Progenitor cell of endocrine pancreas (in vitro differentiated cells): ENCODE measurements at places on chromosomes 3 and 15. TPM values are rescaled to one million over a fixed set of nuclear protein-coding genes. Genes with fewer than 3 reads are reported as not detected.
A peak's percentile ranks its signal among the peaks of the same experiment; 100 is the strongest.

DNA sequence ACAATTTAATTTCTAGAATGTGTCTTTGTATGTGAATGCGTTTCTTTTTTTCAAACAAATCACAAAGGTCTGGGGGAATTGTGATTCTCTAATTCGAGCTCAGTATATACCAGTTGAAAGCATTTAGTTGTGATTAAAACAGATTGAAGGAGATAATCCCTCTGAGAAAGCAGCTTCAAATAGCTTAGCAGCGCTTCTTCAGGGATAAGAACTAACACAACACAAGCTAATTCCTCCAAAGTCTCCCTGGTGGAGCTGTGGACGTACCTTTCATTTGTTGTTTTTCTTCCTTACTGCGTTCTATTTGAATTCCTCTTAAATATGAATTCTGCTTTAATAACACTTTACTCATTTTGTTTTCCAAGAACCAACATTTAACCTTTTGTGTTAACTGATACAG, 286.7 kb downstream of the ROBO2 start:
- H3K27ac ChIP-seq, result no peak overlapping the region
- peaks cover 8% of the 10 kb centered on the region for H3K36me3 ChIP-seq
- H3K27me3 ChIP-seq, result no peaks in the 10 kb centered on the region
- no peak overlapping the region for H3K4me3 ChIP-seq
- peaks cover 12% of the 10 kb centered on the region for H3K4me1 ChIP-seq

GRCh38 chr3:87052499-87053260, 61.7 kb upstream of the VGLL3 start:
- H3K36me3 ChIP-seq, result no peaks in the 10 kb centered on the region
- H3K27me3 ChIP-seq, result peaks cover 16% of the 10 kb centered on the region
- peak overlapping the region; percentile 44 for H3K4me3 ChIP-seq
- peak overlapping the region; percentile 63 for H3K27ac ChIP-seq
- no peaks in the 10 kb centered on the region for H3K4me1 ChIP-seq

GRCh38 chr3:197798863-197799262, 7.8 kb downstream of the LRCH3 start:
- peaks cover 1% of the 10 kb centered on the region for H3K36me3 ChIP-seq
- peaks cover 14% of the 10 kb centered on the region for H3K4me1 ChIP-seq
- H3K27me3 ChIP-seq, result no peaks in the 10 kb centered on the region
- DNase-seq, result no peak
- H3K27ac ChIP-seq, result peak overlapping the region; percentile 4

The RHCG gene
- not detected in 2 replicates for total RNA-seq

DNA sequence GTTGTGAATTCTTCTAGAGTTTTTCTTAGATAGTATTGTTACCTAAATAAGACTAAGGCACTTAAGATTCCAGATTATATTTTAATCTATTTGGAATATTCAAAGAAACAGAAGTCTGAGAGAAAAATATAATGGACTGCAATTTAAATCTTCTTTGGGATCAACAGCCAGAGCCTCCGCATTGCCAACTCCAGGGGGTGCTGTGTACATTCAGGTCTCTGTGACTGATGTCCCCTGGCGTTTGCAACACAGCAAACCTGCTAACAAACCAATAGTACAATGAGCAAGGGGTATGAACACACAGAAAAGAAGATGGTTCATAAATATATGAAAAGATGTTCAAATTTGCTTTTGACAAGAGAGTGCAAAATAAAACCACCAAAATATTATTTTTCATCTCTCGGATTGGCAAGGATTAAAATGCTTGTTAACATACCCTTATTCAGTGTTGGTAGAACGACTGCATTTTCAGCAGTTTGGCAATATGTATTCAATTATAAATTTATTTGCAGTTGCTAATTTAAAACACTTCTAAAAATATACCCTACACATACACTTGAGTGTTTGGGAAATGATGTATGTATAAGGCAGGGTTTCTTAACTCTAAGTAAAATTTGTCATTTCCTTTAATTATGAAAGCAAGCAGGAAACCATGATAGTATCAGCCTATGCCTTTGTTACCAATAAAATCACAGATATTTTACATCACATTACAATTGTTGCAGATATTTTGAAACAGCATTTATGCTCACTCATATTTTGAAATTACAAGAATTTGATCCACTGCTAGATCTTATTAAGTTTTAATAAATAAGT, 16.1 kb upstream of the TM4SF1 start:
- H3K27me3 ChIP-seq, result no peaks in the 10 kb centered on the region
- peaks cover 11% of the 10 kb centered on the region for H3K4me1 ChIP-seq
- no peak overlapping the region for H3K4me3 ChIP-seq
- H3K36me3 ChIP-seq, result peaks cover 3% of the 10 kb centered on the region

GRCh38 chr15:43868406-43868805, 41.6 kb downstream of the WDR76 start:
- H3K4me1 ChIP-seq, result no peaks in the 10 kb centered on the region
- no peak for DNase-seq
- no peak overlapping the region for H3K27ac ChIP-seq
- peaks cover 6% of the 10 kb centered on the region for H3K36me3 ChIP-seq

GRCh38 chr3:141379250-141379966, 11.1 kb downstream of the ZBTB38 start:
- H3K4me3 ChIP-seq, result no peak overlapping the region
- no peak overlapping the region for H3K27ac ChIP-seq
- peaks cover 3% of the 10 kb centered on the region for H3K27me3 ChIP-seq

DNA sequence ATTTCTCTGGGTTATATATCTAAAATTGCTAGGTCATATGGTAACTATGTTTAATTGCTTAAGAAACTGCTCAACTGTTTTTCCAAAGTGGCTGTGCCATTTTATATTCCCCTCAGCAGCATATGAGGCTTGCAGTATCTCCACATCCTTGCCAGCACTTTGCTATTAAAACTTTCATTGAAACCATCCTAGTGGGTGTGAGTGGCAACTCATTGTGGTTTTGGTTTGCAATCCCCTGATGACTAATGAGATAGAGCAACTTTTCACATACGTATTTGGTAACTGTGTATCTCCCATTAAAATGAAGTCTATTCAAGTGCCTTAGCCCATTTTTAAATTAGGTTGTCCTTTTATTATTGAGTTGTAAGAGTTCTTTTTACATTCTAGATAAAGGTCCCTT, 17.3 kb downstream of the KPNA1 start:
- no peak overlapping the region for H3K27ac ChIP-seq
- H3K4me3 ChIP-seq, result no peak overlapping the region
- peaks cover 1% of the 10 kb centered on the region for H3K4me1 ChIP-seq
- no peak for DNase-seq
- peaks cover 14% of the 10 kb centered on the region for H3K36me3 ChIP-seq

DNA sequence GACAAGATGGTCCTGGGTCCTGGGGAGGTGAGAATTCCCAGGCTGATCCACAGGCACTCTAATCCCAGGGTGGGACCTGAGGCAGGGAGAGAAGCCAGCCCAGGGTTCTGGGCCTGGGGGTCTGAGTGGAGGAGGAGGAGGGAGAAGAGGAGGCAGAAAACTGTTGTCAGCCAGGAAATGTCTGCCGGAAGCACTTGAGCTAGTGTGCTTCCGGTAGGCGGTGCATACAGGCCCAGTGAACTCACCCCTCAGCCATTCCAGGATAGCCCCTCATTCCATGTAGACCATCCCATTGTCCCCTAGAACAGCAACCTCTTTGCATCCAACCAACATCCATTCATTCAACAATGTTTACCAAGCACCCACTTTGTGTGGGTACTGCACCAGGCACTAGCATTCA, 47.9 kb upstream of the LCTL start:
- H3K36me3 ChIP-seq, result no peaks in the 10 kb centered on the region
- H3K4me1 ChIP-seq, result peaks cover 11% of the 10 kb centered on the region
- DNase-seq, result no peak
- peak overlapping the region; percentile 37 for H3K27ac ChIP-seq
- H3K4me3 ChIP-seq, result no peak overlapping the region

DNA sequence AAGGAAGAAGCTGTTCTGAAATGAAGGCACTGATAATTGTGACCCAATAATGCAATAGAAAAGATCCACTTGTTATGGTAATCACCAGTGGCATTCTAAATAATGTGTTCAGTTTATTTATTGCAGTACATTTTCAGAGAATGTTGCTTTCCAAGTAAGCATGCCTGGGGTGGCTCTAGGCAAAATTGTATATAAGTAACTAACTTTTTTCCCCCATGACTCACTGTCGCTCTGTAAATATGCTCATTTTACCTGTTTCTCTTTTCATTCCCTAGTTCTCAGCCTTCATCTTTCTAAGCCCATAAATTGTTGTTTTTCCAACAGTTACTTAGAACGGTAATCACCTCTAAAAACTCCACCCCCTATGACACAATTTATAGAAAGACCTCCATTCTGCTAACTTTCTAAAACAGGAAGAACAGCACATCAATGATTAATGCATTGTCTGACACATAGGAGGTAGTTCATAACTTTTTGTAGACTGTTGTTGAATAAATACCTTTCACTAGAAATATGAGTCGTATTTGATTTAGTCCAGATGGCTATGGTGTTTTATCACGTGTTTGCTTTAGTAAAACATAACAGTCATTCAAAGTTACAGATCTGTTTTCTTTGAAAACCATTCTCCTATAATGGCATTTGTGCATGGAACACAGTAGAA, 143.1 kb downstream of the LSAMP start:
- no peaks in the 10 kb centered on the region for H3K36me3 ChIP-seq
- H3K4me1 ChIP-seq, result peaks cover 5% of the 10 kb centered on the region
- no peak overlapping the region for H3K4me3 ChIP-seq
- H3K27me3 ChIP-seq, result no peaks in the 10 kb centered on the region
- no peak for DNase-seq

- H3K27ac ChIP-seq, result no peak overlapping the region
- H3K27me3 ChIP-seq, result no peaks in the 10 kb centered on the region
- no peak for DNase-seq
- H3K4me3 ChIP-seq, result no peak overlapping the region
These were observed 66.9 kb downstream of the SMAD3 start for GRCh38 chr15:67132276-67132675.

The RETNLB gene
- not detected in 2 replicates for total RNA-seq

- H3K36me3 ChIP-seq, result peaks cover 22% of the 10 kb centered on the region
- peaks cover 24% of the 10 kb centered on the region for H3K4me1 ChIP-seq
- no peaks in the 10 kb centered on the region for H3K27me3 ChIP-seq
- H3K4me3 ChIP-seq, result peak overlapping the region; percentile 81
- no peak for DNase-seq
- H3K27ac ChIP-seq, result peak overlapping the region; percentile 95
These were observed 795 bp upstream of the TCF12 start for GRCh38 chr15:56917652-56918045.

DNA sequence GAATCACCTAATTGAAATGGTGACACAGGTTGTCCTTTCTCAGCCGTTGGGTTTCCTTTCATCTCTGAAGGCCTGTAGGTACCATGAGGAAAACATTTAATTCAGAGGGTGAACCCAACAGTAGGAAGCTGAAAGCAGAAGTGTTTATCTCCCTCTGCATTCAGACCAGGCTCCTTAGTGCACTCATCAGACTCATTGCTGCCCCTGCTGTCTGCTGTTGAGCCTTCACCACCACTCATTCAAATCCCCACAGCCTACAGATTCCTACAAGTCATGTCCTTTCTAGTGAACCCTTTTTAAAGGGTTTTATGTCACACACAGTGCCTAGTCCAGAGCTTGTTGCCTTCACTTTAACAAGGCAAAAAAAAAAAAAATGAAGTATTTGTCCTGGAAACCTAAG, 13.4 kb downstream of the WDR48 start:
- no peaks in the 10 kb centered on the region for H3K27me3 ChIP-seq
- no peak overlapping the region for H3K27ac ChIP-seq
- H3K4me1 ChIP-seq, result peaks cover 22% of the 10 kb centered on the region

The SNX33 gene
- total RNA-seq, result 24.5 and 29.3 TPM in 2 replicates

DNA sequence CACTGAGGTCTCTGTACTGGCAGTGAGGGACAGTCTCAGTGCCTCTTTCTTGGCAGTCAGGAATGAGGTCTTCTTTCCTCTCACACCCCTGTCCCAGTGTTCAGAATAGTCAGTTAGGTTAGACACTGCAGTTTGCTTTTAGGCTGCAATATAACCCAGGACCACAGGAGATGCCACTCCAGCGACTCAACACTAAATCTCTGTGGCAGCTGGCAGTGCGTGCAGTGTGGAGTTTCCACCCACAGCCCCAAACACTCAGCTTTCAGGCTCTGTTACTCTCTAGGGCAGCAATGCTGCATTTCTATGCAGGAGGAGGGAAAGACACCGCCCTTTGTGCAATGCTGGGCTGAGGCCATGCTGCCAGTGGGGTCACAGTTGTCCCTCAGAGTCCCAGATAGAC, 150.2 kb upstream of the SUCLG2 start:
- no peak overlapping the region for H3K4me3 ChIP-seq
- no peak overlapping the region for H3K27ac ChIP-seq
- H3K36me3 ChIP-seq, result no peaks in the 10 kb centered on the region
- H3K4me1 ChIP-seq, result no peaks in the 10 kb centered on the region
- DNase-seq, result no peak
- no peaks in the 10 kb centered on the region for H3K27me3 ChIP-seq

The DAZL gene
- total RNA-seq, result not detected in 2 replicates

- no peak overlapping the region for H3K27ac ChIP-seq
- H3K4me1 ChIP-seq, result no peaks in the 10 kb centered on the region
- DNase-seq, result no peak
- no peak overlapping the region for H3K4me3 ChIP-seq
- H3K27me3 ChIP-seq, result no peaks in the 10 kb centered on the region
- H3K36me3 ChIP-seq, result peaks cover 3% of the 10 kb centered on the region
These were observed 128.4 kb upstream of the GMNC start for GRCh38 chr3:190990898-190991297.

DNA sequence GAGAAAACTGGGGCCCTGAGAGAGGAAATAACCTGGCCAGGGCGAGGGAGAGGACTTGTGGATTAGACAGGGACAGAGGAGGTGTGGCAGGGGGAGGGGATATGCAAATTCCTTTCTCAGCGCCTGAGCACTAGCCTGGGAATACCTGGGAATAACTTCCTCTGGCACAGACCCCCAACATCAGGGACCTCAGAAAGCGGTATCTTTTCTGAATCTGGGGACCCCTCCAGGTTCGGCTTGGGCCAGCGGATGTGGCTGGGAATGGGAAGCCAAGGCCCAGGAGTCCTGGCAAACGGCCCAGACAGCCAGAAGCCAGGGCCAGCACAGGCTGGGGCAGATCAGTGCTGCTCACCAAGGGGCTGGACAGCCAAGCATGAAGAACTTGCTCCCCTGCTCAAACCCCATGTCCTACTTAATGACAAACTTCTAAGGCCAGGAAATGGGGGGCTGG, 9.2 kb upstream of the ACSBG1 start:
- no peak for DNase-seq
- peaks cover 3% of the 10 kb centered on the region for H3K27me3 ChIP-seq
- H3K27ac ChIP-seq, result no peak overlapping the region
- H3K4me3 ChIP-seq, result no peak overlapping the region
- peaks cover 9% of the 10 kb centered on the region for H3K4me1 ChIP-seq

DNA sequence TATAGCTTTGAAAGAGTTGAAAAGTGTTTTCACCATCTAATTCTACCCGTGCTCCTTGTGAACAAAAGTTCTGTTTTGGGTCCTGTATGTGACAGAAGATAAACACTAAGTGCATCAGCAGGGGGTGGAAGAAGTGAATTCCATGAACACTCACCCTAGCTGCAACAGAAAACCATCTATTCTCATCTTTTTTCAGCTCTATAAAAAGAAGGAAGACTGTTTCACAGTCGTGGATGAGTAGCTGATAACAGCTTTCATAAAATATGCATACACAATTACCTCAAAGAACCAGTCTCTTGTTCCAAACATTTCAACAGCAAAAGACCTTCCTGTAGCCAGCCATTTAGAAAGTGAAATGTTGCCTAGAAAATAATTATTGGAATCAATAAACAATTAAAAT, 281.7 kb upstream of the RASGRP1 start:
- no peak overlapping the region for H3K27ac ChIP-seq
- H3K4me1 ChIP-seq, result no peaks in the 10 kb centered on the region
- no peak overlapping the region for H3K4me3 ChIP-seq
- H3K36me3 ChIP-seq, result no peaks in the 10 kb centered on the region
- H3K27me3 ChIP-seq, result no peaks in the 10 kb centered on the region

GRCh38 chr3:154025007-154025406, 96.2 kb upstream of the ARHGEF26 start:
- no peak overlapping the region for H3K4me3 ChIP-seq
- H3K27me3 ChIP-seq, result no peaks in the 10 kb centered on the region
- no peak overlapping the region for H3K27ac ChIP-seq
- no peak for DNase-seq
- H3K4me1 ChIP-seq, result peaks cover 15% of the 10 kb centered on the region
